ENCODE measurements at places on chromosomes 2 and 18. TPM values are rescaled to one million over a fixed set of nuclear protein-coding genes. Genes with fewer than 3 reads are reported as not detected.

Gene KCNG2
- not detected for total RNA-seq

Gene B3GNT7
- total RNA-seq, result 1.2 TPM

Gene SMYD5
- 23.4 TPM for total RNA-seq

Gene CD207
- not detected for total RNA-seq

Gene NPAS2
- 34.4 TPM for total RNA-seq

Gene MAP2
- total RNA-seq, result 61.2 TPM

Gene EML4
- total RNA-seq, result 32.0 TPM

Gene ANKRD30BL
- total RNA-seq, result not detected

Gene FAP
- total RNA-seq, result 2.0 TPM

Gene HDLBP
- total RNA-seq, result 569 TPM

Gene C2orf80
- total RNA-seq, result not detected

Gene PXDN
- total RNA-seq, result 248 TPM

Gene HRH4
- not detected for total RNA-seq

Gene SCYGR4
- total RNA-seq, result not detected

Gene UNC50
- 35.3 TPM for total RNA-seq

Gene SLC40A1
- total RNA-seq, result 5.7 TPM

Gene ITPRIPL1
- total RNA-seq, result 4.6 TPM

Gene KIF5C
- total RNA-seq, result 0.21 TPM

Gene SERPINB12
- not detected for total RNA-seq

Data from endothelial cell of umbilical vein (primary cell).